AG10803 (cell line): ENCODE measurements at places on chromosomes 11 and 22.
A peak's percentile ranks its signal among the peaks of the same experiment; 100 is the strongest.

- no peak for DNase-seq
Measured at GRCh38 chr11:56331861-56332491, 13.9 kb upstream of the OR8K1 start.

DNA sequence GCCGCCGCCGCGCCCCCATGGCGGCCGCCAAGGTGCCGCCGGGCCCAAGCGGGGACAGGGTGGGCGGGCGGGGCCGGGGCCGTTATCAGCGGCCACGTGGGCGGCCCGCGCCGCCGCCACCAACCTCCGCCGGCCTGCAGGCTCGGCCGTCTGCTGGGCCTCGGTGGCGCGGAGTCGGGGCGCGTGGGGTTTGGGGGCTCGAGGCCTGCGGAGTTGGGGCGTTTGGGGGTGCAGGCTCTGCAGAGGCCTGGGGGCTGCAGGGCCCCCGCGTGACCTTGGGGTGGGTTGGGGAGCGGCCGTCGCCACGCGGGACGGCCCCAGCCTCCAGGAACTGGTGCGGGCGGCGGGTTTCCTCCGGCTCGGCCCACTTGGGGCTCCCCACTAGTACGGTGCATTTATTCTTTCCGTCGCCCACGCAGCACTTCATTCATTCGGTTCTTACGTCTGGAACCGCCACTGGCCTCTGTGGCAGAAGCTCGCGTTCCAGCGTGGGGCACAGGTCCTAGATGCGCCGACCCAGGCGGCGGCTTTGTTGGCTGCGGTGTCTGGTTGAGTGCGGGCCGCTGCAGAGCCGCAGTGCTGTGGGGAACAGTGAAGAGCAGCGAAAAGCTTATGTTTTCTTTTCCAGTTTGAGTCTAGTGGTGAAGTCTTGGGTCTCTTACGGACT, 740 bp upstream of the TRMT2A start:
- DNase-seq, result peak; percentile 29

GRCh38 chr22:42272431-42272999, 2.1 kb upstream of the TCF20 start:
- DNase-seq, result no peak

DNA sequence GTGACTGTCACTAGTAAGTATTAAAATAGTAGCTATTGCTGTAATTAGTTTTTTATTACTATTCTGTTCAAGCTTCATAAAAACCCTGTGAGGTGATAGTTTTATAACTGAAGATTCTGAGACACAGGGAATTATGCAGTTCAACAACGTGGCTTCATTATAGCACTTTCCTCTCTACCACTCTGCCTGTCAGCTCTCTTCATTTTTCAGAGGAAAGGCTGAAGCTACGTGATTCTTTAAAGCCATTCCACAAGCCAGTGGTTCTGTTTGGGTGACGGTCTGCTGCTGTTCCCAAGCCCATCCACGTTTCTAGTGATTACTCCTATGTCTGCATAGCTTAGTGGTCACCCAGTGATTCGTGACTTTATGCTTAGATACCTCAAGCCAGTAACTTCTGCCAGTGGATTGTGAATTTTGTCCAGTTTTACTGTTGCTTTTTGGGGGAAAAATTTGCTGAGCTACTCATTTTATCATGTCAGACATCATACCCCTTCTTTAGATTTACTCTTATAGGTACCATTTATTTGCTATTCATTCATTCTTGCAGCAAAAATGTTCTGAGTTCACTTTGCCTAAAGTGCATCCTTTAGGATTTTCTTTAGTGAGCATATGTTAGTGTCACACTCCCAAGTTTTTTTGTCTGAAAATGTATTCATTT, 59.8 kb downstream of the UVRAG start:
- no peak for DNase-seq

GRCh38 chr11:116136987-116137674, 632.9 kb upstream of the CADM1 start:
- no peak for DNase-seq

DNA sequence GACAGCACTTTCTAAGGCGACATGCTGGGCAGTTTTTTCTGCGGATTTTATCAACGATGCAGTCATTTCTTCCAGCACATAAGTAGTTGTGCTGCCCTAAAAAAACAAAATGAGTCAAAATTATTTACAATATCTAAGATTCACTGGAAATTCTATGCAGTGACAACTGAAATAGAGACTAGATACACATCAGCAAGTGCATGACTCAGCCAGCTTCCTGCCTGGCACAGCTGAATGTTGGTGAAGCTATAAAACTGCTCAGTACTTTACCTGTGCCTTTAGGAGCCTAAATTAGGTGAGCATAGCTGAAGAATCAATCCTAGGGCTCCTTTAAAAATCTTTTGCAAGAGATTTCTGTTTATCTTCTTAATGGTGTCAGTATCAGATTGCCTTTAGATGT, 37.8 kb downstream of the PGR start:
- DNase-seq, result no peak

DNA sequence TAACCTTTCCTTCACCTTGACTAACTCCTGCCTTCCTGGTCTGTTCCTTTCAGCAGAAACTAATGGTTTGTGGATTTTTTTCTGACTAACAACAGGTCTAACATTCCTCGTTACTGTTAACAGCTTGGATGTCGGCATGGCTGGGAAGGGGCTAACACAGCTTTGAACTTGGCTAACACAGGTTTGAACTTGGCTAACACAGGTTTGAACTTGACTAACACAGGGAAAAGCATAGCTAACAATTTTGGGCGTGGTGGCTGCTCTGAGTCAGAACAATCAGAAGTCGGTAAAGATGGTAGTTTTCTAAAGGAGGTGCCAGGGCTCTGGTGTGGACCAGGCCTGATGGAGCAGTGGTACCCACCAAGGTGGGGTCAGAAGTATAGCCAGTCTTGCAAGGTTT, 16.1 kb downstream of the MIAT start:
- DNase-seq, result peak; percentile 51

DNA sequence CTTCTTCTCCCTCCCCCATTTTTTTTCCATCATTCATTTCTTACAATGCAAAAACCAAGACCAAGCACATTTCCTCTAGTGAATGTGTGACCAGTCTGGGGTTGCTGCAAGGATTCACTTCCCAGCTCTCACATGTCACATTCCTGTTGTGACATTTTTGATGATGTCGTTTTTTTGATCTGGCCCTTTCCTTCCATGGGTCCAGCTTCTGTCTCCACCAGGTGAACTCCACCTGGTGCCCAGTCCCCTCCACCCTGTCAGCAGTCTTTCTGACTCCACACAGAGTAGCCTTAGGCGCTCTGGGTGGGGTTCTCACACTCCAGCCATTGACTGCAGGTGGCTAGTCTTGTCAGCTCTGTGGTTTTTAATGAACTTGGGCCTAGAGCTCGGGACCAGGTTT, 15.6 kb downstream of the PANX1 start:
- no peak for DNase-seq

DNA sequence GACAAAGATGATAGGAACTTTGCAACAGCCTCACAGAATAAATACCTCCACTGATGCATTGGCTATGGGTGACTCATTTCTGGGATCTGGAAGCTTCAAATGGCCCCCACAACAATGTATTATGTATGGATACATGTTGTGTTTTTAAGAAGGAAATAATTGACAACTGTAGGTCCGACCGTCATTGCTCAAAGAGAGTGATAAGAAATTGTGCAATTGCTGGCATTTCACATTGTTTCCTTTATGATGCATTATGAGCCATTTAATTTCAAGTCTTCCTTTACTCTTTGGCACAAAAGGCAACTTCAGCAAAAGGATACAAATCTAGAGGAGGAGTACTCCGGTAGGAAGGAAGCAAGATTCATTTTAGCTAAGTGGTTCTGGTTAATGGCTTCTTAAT, 2.0 kb downstream of the ANO3 start:
- DNase-seq, result no peak

DNA sequence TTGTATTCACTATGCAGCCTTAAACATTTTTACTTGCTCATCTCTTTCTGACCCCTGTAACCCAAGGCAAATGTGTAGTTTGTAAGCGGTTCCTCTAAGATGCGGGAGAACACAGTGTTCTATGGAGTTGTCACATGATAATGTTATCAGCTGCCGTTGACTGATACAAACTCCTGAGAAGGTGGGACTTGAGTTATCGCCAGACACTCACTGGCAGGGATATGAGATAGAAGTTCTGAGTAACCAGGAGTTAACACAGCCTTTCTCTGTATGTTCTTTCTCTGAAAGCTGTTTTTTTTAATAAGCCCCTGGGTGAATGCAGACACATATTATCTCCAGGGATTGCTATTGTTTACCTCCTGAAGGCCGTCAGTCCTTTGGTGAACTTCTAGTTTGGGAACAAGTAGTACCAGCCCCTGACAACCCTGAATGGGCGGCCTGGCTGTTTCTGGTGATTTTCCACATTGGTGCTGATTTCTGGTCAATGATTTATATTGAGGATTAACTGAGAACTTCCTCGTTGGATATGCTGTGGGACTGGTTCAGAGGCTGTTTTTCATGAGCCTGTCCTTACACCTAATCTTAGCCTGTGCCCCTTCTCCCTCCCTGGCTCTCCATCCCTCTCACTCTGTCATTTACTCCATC, 155.3 kb upstream of the RASSF10 start:
- no peak for DNase-seq

GRCh38 chr11:36261094-36261493, 28.1 kb downstream of the COMMD9 start:
- DNase-seq, result no peak

DNA sequence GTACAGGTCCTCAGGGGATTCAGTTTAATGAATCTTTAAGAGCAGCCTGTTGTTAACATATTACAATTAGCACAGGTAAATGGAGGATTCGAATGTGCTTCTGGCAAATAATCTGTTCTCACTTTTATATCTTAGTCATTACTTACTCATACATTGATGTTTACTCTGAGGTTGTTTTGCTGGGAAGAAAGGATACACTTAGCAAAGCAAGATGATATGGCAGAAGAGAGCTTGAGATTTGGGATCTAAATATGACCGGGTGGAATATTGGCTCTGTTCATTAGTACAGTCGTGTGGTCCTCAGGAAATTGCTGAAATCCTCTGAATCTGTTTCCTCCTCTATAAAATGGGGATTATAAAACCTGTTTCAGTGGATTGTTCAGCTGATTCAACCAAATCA, 59.7 kb downstream of the SPON1 start:
- DNase-seq, result no peak

DNA sequence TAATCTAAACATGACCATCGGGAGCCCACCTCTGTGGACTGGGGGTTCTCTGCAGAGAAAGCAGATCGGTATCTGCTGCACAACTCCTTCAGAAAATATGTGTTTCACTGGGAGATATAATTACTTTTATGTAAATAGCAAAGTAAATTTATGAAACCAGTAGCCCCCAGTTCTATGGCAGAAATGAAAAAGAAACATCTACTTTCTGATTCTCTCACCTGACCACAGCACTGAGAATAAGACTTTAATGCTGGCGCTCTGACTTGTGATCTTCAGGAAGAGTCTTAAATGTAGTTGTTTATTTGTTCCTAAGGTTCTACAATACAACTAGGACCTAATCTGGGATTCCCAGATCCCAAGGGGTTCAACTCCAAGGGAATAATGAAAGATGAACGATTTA, 518.0 kb downstream of the DLG2 start:
- DNase-seq, result no peak

DNA sequence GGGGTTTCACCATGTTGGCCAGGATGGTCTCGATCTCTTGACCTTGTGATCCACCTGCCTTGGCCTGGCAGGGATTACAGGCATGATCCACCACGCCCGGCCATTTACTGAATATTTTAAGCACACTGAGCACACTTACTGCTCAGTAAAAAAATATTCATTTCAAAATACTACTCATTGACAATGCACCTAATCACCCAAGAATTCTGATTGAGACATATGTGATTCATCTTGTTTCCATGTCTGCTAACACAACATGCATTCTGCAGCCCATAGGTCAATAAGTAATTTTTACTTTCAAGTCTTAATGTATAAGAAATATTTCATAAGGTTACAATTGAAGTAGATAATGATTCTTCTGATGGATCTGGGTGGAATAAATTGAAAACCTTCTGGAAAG, 4.2 kb upstream of the OR52J3 start:
- no peak for DNase-seq

GRCh38 chr11:69774354-69775162, 583 bp downstream of the FGF4 start:
- DNase-seq, result no peak

DNA sequence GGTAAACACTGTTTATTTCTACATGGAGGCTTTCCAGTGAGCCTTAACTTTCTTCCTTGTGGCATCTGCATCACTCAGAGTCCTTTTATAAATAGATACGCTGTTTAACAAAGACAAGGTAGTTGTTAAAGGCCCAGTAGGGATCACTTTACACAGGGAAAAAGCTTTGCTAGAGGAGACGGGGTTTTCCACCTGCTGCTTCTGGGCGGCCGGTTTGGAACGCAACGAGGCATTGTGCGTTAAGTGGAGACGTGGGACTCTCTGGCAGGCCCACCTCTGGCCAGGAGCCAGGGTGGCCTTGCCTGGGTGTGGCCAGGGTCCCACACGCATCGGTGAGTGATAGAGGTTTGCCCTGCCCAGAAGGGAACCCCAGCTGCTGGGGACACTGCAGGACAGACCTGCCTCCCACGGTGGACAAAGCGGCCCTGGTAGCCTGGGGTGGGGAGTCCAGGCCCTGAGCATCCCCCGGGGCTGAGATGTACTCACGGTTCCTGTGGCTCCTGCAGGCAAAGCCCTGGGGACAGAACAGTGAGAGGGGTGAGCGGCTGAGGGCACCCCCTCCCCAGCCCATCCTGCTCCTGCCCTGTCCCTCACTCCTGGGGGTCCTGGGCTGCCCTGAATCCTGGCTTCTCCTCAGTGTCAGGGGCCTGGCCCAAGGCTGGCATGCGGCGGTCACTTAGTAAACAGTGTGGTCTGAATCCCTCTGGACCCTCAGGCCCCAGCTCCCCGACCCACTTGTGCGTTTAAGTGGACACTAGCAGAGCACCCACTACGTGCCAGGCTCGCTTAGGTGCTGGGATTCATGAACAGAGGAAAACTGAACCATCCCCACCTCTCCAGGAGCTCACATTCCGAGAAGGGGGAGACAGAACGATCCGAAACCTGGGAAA, 4.2 kb downstream of the IL17REL start:
- no peak for DNase-seq

DNA sequence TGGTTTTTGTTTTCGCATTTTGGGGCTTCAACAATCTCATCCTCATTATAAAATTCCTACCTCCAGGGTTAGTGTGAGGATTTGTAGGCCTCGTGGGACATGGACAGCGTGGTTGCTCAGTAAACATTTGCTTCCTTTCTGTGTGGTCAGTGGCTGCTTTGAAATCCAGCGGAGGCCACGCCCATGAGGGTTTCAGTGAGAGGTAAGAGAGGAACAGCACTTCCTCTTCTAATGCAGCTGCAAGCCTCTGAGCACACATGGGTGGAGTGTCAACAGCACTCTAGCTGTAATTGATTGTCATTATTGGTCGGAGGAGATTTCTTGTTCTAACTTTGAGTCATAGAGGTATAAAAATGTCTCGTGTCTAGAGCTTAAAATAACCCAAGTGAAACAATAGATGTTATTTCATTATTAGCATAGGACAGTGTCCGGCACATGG, 6.0 kb upstream of the ARHGAP42 start:
- peak; percentile 52 for DNase-seq

- DNase-seq, result no peak
Measured at GRCh38 chr11:70434813-70435278, 36.5 kb downstream of the CTTN start.

DNA sequence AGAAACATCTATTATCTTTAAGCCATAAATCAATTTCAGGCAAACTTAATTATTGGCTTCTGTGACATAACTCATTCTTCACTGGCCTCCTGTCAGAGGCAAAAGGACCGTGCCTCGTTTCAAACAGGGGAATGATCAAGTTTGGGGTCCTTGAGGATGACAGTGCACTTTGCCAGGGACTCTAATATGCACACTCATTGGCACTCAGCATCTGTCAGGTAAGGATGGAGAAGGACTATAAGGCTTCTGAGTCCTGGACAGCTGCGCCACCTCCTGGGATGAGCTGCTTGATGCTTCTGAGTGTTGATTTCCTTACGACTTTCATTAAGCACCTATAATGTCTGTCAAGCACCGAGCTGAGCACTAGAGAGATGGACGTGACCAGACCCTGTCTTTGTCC, 20.2 kb downstream of the BPIFC start:
- no peak for DNase-seq
